ENCODE measurements at places on chromosomes 6 and 20.

DNA sequence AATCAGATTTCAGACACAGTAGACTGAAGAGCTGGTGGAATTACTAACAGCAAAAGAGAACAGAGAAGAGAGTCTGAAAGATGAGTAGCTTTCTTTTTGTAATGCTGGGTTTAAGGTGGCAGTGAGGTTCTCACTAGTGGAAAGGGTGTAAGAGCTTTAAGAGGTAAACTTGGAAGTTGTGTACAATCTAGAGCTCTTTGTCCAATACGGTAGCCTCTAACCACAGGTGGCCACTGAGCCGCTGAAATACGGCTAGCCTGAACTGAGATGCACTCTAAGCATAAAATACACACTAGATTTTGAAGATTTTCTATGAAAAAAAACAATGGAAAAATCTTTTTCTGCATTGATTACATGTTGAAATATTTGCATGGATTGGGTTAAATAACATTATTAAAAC, 4.0 kb downstream of the ELOVL2 start:
- no peak for ATAC-seq

- ATAC-seq: no peak
Measured at GRCh38 chr20:21052241-21052640, 53.9 kb downstream of the LINC00237 start.

DNA sequence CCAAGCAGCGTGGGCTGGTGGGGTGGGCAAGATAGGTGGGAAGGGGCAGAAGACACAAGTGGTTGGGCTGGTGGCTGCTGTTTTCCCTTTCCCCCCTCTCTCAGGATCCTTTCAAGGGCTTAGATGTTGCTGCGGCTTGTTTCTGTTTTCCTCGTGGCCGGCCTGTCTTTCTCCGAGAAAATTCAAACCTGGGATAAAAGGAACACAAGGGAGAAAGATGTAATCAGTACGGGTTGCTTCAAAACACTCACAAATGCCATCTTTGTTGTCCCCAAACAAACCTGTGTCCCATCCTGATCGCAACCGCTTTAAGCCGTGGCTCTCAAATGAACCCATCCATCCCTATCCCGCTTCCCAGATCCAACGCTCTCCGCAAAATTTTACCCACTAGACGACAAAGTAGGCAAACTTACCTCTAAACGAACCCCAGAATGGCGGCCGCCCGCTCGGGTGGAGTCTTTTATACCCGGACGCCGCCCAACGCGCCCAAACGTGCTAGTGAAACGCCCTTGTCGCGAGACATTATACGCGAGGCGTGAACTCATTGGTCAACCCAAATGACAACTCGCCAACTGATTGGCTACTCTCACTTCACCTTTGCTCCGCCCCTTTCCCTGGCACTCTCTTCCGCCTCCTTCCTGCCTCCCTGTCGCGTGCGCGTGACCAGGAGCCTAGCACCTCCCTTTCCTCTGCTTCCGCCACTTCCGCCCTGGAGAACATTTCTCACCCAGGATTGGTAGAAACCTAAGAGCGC, at the start of gene PPP1R10:
PPP1R10 (minus strand) TSS at position 433 of the 754 bp plus-strand sequence. CDS start 7,299 bp downstream, outside the sequence.
- ATAC-seq: peak; percentile 92

- ATAC-seq: no peak
Measured at GRCh38 chr6:35984701-35985100, 39.7 kb downstream of the SLC26A8 start.

DNA sequence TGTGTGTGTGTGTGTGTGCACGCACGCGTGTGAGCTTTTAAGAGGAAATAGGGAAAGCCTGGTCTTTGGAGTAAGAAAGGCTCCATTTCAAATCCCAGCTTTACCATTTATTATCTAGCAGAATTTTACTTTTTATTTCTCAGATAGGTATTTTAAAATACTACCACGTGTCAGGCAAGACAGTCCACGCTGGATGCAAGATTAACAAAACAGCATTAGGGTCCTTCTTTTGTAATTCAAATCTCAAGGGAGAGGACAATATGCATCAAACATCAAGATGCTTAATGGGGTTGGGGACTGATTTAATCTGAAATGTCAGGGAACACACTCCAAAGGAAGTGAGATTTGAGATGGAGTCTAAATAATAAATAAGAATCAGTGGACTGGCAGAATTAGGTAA, 768.8 kb downstream of the PHF3 start:
- no peak for ATAC-seq

- ATAC-seq: no peak
Measured at GRCh38 chr6:168666699-168667427, 225.9 kb downstream of the SMOC2 start.

DNA sequence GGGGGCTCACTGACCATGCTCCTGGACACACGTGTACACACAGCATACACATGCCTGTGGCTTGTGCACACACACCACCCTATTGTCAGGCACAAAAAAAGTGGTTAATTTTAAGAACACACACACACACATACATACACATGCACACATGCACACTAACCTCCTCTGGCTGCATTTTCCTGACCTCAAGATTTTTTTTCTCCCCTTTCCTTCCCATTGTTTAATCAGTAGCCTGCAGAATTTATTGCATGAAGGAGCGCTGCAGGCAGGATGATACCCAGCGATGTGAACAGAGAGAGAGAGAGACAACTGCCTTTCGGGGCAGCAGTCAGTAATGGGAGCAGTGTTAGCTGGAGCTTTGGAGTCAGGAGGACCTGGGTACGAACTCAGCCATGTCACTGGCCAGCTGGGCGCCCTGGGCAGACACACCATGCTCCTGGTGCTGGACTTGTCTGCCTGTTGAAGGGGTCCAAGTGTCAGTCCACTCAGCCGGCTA, 990 bp upstream of the TRAF3IP2 start:
- ATAC-seq: no peak

- ATAC-seq: no peak
Measured at GRCh38 chr6:109892451-109893435, 85.4 kb upstream of the GPR6 start.

DNA sequence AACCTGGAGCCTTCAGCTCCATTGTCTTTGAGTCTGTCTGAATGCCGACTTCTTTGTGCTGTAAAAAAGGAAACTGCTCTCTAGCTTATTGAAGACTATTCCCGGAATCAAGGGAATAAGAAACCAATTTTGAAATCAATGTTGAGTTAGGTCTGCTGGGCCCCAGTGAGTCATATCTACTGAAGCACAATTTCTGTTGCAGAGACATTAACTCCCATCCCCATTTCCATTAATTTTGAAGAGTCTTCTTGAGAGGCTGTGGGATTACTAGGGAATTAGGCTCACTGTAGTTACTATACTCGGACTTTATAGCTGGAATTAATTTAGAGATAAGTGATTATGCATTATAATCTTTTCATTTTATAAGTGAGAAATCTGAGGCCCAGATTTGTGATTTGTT, 116.7 kb downstream of the SLC35F1 start:
- no peak for ATAC-seq

- no peak for ATAC-seq
Measured at GRCh38 chr6:105501246-105501645, 98.4 kb upstream of the PREP start.

DNA sequence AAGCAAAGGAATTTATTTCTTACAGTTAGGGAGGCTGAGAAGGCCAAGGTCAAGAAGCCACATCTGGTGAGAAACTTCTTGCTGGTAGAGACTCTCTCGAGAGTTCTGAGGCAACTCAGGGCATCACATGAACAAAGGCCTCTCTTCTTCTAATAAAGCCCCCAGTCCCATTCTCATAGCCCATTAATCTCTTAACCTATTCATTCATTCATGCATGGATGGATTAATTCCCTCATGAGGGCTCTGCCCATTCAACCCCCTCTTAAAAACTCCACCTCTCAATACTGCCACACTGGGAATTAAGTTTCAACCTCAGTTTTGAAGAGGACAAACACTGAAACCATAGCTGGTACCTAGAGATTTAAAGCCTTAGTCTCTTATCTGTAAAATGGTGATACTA, 217.9 kb upstream of the SPTLC3 start:
- no peak for ATAC-seq

DNA sequence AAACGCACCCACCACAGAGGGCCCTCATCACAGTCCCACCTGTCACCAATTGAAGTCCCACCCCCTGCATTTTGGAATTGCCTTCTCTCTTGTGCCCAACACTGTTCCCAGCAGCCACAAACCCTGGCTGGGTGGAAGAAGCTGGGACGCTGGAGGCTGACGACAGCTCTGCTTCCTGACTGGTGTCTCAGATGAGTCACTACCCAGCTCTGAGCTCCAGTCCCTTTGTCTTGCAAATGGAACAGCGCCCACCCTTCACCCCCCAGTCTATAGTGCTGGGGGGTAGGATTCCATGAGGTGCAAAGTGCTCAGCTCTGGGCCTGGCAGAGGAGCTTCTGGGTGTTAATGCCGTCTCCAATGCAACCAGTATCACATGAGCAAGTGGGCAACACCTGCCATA, 85.3 kb downstream of the DLGAP4 start:
- no peak for ATAC-seq

DNA sequence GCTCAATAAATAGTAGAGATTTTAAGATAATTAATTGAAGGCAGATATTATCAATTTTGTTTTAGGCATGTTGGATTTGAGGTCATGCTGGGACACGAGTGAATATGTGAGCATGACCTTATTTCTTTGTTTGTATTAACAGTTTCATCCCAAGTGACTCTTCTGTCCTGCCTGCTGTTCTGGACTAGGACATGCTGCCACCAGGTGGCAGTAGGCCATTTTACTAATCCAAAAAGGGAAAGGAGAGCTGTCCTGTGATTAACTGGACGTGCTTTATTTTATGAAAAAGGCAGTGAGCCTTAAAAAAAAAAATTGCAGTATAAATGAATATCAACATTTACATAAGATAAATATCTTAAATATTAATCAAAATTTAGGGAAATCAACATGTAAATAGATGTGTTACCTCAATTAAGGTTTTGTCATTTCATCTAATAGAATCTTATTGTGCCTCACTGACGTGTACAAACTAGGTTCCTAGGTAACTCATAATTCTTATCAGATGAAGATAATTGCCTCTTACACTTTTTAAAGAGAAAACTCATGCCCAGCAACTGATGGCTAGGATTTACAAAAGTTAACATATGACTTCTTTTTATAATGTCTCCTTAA, 49.8 kb downstream of the FRK start:
- ATAC-seq: peak; percentile 51

DNA sequence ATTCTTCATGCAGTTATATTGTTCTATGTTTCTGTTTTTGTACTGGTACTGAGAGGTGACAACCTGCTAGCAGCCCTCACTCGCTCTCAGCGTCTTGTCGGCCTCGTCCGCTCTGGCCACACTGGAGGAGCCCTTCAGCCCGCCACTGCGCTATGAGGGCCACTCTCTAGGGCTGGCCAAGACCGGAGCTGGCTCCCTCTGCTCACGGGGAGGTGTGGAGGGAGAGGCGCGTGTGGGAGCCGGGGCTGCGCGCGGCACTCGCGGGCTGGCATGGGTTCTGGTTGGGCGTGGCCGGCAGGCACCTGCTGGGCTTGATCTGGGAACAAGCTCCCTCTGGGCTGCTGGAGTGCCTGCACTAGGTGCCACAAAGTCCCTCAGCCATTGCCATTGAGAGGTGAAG, 1323.8 kb upstream of the EYS start:
- no peak for ATAC-seq

DNA sequence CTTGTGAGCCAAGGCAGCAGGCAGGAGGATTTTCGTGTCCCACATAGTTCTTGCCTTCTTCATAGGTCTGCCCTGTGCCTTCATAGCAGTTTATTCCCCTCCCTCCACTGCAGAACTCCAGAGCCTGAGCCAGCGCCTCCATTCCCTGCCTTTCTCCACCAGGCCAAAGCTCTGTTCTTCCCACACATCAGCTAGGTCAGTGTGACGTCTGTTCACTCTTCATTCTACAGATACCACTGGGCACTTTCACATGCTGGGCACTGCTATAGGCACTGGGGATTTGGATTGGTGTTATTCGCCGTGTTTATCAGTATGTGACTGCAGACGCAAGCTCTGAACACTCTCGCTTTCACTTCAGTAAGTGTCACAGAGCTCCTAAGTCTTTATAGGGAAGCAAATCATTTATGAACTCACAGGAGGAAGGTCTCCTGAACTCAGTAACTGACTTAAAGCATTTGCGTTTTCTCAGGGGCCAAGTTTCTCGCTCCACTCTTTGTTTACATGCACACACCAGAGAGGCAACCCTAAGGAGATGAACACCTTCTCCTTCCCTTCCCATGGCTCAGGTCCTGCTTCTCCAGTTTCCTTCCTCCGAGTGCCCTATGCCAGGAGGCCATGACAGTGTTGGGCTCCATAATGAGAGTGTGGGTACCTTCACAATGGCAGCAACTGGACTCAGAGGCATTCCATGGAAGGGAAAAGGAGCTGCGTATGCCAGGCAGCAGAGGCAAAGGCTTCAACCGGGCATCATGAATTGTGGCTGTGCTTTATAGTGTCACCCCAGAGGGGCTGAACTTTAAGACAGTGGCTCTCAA, 6.3 kb upstream of the APMAP start:
- ATAC-seq: peak; percentile 25

- no peak for ATAC-seq
Measured at GRCh38 chr6:101652079-101652478, 258.6 kb downstream of the GRIK2 start.

DNA sequence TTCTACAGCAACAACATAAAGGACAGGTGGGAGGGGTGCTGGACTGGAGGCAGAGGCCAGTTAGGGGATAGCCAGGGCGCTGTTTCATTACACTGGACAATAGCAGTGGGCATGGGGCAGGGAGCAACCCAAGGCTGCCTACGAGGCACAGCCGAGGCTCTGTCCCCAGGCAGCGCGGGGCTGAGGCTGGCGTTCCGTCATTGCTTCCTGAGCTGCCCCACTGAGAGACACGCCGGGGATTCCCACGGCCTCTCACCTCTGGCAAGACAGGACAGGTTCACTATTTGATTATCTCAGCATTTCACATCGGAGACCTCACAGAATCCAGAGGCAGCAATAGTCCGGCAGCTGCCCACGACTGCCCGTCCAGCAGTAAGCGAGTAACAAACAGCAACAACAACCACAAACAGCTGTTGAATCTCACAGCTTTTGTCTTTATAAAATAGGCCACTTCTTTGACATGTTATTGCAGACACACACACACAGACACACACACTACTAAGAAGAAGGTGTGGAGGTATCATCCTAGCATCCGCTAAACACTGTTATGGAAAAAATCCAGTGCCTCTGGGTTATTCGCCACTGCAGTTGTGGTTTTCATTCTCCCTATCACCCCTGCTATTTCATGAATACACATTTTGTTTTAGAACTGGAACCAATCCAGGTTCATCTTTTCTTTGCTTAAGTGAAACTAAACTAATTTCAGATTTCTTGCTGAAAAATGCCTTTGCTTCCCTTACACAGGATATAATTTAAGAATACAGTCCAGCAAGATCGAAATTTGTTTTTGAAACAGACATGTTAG, 19.5 kb downstream of the KIF25 start:
- ATAC-seq: no peak

DNA sequence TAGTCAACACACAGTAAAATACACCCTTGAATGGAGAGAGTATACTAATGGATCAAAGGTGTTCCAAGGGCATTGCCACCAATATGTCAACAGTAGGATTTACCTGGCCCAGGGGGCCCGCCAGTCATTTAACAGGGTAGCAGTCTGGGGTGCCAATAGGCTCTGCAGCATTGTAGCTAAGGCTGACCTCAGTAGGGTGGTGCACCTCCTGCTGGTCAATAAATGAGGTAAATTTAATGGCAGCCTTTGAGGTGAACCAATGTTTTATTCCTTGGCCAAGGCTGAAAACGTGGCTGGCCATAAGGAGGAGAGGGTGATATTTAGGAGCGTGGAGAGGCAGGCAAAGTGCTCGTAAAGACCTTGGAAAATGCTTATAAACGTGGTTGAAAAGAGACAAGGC, 147.2 kb downstream of the RPS12 start:
- ATAC-seq: no peak

- no peak for ATAC-seq
Measured at GRCh38 chr20:20289331-20289730, 78.6 kb upstream of the INSM1 start.

GRCh38 chr6:79841577-79842375, 105.6 kb downstream of the ELOVL4 start:
- no peak for ATAC-seq

- ATAC-seq: no peak
Measured at GRCh38 chr6:123895806-123896205, 92.1 kb downstream of the NKAIN2 start.

Measured in gastroesophageal sphincter (tissue), 4 donors.